ENCODE measurements at places on chromosomes 12 and 14.
A peak's percentile ranks its signal among the peaks of the same experiment; 100 is the strongest.

GRCh38 chr12:87163122-87163521 lies 866.1 kb downstream of the C12orf50 start:
- DNase-seq, result no peak

- no peak for DNase-seq
These were observed 516.7 kb upstream of the TMEM132C start for GRCh38 chr12:127750076-127750840.

- DNase-seq, result no peak
These were observed 409.8 kb downstream of the RERGL start for GRCh38 chr12:17680220-17680619.

DNA sequence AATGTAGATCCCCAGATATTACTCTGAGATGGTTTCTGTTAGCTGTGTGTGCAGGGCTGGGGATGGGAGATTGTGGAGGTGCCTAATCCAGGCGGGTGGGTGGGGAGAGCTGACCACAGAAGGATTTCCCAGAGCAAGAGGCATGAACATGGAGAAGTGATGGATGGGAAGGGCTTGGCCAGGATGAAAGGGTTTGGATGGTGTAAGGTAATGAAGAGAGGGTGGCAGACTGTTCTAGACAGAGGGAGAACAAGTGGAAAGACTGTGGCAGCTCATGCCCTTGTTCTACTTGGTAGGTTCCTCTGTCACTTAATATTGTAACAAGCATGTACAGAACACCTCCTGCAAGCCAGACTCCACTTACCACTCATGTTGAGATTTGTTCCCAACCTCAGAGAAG lies 187.8 kb downstream of the NPAS3 start:
- no peak for DNase-seq

DNA sequence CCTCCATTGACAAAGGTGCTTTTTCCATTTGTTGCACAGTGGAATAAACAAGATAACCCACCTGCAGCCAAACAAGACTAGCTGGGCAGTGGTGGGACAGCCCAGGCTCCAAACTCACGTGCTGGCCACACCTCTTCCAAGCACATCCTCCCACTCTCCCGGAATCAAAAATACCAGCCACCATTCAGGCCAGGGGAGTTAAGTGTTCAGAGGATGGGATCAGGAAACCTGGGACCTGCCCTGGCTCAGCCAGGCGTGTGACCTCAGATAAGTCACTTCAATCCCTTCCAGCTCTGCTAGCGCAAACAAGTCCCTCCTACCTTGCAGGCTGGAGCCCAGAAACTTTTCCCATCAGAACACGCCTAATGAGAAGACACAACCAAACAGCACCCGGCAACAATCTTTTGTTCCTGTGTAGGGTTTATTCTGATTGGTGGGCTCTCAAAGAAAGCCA lies 43.3 kb downstream of the ACTN1 start:
- DNase-seq, result no peak

DNA sequence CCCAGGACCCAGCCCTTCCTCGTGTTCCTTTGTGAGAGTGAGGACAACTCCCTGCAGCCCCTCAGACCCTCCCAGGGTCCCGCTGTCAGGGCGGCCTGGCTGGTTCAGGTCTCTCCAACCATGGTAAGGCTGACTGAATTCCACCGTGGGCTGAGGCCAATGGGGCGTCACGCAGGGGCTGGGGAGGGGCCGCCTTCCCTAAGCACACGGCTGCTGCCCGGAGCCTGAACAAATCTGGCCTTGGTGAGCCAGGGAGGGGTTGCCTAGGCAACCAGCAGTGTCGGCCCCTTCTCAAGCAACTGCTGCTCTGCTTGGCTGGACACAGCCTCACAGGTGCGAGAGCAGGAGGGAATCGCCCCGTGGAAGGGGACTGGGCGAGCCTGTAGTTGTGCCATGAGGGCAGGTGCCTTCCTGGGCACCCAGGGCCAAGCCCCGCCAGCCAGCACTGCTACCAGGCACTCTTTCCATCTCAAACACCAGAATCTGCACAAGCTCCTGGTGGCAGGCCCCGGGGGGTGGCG lies 37.0 kb upstream of the GALNT9 start:
- no peak for DNase-seq

DNA sequence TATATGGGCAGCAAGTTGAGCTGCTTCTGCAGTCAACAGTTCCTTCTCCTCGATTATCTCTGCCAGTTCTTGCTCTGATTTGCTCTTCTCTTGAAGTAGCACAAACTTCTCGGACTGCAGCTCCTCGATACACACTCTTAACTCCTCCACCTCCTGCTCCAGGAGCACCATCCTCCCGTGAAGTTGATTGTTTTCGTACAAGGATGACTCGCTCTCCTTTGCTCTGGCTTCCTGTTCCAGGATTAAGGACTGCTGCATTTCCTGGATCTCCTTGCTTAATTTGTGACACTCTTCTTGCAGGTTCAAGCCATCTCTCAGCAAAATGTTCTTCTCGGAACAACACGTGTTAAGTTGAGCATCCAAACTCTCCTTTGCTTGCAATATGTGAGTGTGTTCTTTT lies 56.2 kb upstream of the VPS33A start:
- DNase-seq, result no peak

- no peak for DNase-seq
These were observed 152.2 kb upstream of the HIF1A start for GRCh38 chr14:61542848-61543790.

DNA sequence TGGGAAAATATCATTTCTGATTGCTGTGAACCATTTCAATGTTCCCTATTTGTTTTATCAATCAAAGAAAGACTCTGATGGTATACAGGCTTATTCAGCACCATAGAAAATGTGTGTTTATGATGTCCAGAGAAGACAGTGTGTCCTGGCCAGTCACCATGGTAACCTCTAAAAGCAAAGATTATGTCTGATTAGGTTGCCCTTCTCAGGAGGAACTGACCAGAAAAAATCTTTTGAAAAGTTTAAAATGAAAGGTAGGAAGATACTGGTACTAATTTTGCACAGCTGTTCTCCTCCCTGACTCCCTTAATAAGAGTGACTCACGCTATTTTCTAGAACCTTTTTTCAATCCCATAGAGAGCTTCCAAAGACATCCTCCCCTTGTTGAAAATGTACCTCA lies 391.8 kb upstream of the DCN start:
- DNase-seq, result no peak

DNA sequence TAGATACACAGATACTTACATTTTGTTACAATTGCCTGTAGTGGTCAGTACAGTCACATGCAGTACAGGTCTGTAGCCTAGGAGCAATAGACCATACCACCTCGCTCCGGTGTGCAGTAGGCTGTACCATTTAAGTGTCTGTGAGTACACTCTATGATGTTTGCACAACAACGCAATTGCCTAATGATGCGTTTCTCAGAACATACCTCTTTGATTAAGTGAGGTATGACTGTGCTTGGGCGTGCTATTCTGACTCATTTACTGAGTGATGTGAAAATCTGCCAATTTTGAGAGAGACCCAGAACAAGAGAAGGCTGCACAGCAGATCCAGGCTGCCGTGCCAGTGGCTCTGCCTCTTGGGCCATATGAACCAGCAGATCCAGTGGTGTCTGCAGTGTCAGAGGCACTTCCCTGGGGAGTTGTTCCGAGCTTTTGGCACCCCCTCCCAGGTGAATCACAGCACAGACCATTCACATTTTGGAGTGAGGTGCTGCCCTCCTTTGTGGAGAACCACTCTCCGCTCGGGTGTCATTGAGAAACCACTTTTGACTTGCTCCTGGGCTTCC lies 20.4 kb downstream of the DLK1 start:
- peak; percentile 45 for DNase-seq

DNA sequence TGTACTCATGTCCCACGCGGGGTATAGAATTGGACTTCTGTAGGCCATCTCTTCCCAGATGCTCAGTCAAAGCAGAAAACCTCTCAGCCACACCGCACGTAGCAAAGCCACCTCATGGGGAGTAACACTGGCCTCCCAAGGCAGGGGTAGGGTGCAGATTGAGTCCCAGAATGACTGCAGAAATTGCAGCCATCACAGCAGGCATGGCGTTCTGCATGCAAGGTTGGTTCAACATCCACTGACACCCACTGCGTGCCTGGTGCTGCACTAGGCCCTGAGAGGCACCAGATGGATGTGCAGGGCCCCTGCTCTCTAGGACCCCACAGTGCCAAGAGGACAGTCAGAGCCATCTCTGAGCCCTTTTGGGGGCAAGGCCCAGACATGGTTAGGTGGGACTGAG lies 39.9 kb downstream of the RAB35 start:
- no peak for DNase-seq

DNA sequence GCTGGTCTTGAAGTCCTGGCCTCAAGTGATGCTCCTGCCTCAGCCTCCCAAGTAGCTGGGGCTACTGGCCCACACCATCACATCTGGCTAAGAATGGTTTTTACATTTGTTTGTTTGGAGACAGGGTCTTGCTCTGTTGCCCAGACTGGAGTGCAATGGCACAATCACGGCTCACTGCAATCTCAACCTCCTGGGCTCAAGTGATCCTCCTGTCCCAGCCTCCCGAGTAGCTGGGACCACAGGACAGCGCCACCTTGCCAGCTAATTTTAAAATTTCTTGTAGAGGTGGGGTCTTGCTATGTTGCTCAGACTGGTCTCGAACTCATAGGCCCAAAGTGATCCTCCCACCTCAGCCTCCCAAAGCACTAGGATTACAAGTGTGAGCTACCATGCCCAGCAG lies 28.6 kb upstream of the TSPAN9 start:
- no peak for DNase-seq

DNA sequence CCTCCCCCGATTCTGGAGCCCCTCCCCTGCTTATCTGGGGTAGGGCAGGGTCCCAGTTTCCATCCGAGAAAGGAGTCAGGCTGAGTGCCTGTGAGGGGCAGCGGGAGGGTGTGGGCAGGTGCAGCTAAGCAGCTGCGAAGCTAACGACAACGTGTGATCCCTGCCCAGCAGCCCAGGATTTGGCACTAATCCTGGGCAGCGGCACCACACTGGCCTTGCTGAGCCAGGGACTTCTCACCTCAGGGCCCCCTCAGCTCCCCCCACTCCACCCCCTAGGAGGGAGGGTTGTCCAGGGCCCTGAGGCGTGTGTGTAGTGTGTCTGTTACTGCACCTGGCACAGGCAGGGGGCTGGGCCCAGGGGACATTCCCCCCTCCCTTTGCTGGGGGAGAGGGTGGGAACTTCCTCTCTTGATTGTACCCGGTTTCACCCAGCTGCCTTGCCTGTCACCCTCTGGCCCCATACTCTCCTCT lies 1.8 kb downstream of the SMIM41 start:
- DNase-seq, result no peak

DNA sequence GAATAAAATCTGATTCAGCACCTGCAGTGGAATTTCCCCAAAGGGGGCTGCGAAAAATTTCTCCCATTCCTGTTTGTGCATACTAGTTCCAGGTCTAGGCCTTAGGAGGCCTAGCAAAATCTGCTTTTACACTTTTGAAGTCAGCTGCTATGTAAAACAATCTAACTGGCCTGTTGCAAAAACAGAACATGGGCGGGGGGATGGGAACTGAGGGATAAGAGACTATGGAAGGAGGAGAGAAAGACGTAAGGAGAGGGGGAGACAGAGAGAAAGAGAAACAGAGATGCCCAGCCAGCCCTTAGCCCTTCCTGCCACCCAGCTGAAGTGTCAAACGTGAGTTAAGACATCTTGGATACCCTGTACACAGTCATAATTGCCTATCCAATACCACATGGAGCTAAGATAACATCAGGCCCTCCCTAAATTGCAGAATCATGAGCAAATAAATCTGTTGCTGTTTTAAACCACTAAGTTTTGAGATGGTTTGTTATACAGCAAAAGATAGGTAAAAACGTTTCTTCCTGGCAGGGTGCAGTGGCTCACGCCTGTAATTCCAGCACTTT lies 45.6 kb downstream of the SPTLC2 start:
- DNase-seq, result no peak

DNA sequence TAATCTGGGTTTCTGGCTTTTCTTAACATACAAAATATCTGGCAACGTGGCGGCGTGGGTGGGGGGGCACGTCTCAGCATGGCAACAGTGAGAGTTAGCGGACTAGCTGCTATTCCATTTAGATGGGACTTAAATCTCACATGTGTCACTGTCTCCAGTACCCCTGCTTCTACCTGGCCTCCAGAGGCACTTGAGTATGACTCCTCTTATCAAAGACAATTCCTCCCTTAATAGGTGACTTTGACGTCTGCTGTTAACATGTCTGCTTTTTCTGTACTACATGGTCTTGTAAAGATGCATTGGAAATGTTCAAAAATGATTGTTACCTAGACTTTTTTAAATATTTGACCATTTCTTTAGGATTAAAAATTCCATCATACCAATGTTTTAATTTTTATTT lies 456.2 kb downstream of the TMTC2 start:
- DNase-seq, result no peak

- DNase-seq, result no peak
These were observed 123.2 kb upstream of the FOXN3 start for GRCh38 chr14:89540009-89540829.

DNA sequence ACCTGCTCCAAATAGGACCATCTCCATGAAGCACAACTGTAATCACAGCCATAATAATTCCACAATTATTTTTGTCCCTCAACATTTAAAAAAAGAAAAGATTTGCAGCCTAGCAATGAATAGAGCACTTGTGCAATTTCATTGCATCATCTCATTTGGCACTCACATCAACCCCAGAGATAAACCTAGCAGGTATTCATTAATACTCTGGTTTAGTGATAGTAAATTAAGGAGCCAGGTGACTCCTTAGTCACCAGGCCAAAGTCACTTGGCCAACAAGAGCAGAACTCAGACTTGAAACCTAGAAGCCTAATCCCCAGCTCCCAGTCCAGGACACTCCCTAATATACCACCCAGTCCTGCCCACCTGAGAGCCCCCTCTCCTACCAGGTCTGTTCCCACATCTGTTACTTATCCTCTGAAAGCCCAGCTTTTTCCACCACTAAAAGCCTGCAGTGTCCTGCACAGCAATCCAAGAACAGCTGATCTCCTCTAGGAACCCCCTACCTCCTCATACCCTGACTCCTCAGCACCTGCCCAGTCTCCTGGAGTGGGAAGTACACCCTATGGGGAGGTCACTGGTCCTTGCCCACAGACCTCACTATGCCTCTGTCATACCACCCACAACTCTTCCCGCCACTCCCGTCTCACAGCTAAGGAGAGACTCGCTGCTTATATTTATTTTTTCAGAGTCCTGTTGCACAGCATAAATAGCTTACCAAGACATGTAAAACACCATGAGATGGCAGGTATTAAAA lies 22.1 kb downstream of the OR10P1 start:
- no peak for DNase-seq

DNA sequence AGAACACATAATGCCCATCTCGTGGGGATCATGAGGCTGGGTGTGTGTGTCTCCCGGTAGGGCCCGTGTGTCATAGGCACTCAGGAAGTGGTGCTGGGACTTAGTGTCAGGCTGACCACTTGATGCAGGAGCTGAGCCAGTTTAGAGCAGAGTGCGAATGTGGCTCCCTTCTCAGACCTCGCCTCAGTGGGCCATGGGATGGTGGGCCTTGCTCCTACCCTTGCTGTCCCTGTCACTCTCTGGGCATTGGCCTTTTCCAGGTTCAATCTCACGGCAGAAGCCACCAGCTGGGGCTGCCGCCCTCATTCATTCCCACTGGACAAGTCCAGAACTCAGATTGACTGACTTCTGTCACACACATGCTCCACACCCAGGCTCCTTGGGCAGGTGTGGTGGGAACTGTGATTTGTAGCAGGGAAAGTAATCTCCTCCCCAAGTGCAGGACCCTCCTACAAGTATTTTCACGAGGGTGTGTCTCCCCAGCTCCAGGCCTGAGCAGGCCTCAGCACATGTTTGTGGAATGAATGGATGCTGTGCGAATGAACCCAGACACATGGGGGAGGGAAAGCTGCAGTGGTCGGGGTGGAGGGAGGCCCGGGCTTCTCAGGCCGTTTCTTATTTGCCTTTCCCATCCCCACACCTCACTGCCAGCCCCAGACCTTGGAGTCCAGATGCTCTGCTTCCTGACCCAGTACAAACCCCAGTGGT lies 54.9 kb downstream of the BEGAIN start:
- DNase-seq, result peak; percentile 27

GRCh38 chr14:77562681-77563080 lies 53.8 kb downstream of the SPTLC2 start:
- peak; percentile 56 for DNase-seq

Data from AG08396 (cell line).